ENCODE measurements at places on chromosomes 3 and 15.

DNA sequence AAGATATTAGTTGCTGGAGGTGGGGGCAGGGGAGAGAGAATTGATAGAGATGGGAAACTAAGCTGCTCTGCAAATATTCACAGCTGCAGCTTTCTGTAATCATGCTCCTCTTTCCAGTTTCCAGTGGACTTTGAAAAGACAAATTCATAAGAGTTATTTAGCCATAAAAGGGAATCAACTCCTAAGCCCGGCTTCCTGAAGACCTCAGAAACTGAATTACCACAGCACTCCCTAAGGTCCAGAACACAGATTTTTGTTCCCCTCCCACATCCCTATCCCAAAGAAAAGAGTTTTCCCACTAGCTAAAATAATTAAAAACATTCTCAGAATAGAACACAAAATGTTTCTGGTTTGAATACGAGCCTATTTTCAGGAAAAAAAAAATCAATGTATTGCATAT is 871.8 kb upstream of the NR2F2 start:
- DNase-seq = no peak

DNA sequence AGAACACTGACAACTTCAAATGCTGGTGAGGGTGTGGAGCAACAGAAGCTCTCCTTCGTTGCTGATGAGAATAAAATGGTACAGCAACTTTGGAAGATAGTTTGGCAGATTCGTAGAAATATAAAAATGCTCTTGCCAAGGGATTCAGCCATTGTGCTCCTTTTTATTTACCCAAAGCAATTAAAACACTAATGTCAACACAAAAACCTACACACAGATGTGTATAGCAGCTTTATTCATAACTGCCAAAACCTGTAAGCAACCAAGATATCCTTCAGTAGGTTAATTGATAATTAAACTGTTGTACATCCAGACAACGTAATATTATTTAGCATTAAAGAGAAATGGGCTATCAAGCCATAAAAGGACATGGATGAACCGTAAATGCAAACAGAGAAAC is 37.8 kb upstream of the LSAMP start:
- peak; percentile 36 for DNase-seq

- DNase-seq = no peak
These were observed 18.5 kb downstream of the TNK2 start for GRCh38 chr3:195889870-195890295.

DNA sequence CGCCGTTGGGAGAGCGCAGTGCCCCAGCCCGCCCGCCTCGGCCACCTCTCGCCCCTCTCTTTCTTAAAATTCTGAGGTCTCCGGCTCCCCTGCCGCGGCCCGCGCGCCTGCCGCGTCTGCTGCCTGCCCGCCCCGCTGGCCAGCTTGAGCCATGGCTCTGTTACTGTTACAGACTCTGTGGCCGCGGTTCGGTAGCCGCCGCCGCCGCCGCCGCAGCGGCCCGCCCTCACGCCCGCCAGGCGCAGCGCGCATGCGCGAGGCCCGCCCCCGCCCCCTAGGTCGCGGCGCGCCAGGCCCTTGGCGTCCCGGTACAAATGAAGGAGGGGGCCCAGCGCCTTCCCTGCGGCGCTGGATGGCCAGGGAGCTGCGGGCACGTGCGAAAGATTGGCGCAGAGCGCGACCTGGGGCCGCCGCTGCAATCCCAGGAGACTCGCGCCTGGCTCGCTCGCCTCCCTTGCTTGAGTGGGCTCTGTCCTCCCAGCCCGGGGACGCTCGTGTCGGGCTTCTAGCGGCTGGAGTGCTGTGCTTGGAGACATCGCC is at the start of gene ONECUT1:
Gene ONECUT1 (minus strand): TSS at position 168 of the 540 bp plus-strand sequence. CDS start 452 bp downstream, outside the sequence.
- peak; percentile 34 for DNase-seq

Data from NCI-H1105 (cell line).